ENCODE measurements at places on chromosomes 6 and 20.

GRCh38 chr20:41645372-41645771 is 27.2 kb upstream of the CHD6 start:
- DNase-seq = no peak

DNA sequence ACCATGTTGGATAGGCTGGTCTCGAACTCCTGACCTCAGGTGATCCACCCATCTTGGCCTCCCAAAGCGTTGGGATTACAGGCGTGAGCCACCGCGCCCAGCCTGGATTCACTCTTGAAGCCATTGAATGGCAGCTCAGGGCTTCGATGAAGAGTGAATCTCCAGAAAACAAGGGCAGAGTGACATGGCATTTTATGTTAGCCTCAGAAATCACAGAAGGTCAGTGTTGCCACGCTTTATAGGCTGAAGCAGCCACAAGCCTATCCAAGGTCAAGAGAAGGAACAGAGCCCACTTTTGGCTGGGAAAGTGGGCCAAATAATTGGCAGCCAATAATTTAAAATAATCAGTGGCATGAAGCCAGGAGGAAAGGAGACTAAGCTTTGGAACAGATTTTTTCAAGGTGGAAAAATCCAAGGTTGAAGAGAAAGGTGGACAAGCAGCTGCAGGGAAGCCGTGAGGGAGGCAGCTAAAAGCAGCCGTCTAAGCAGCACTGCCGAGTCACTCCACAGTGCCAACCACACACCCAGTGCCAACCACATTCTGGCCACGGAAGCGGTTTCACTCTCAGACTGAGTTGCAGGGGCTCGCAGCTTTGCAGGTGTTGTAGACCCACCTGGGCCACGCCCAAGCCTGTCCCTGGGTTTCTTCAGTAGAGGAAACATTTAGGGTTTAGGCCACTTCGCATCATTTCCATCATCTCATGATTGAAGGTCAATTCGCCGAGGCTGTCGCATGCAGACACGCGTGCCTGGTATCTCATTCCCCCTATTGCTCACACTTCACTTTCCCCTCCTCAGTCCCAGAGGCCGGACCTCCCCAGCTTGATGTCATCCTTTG is 17.4 kb upstream of the AVP start:
- peak; percentile 44 for DNase-seq

- no peak for DNase-seq
Observed at GRCh38 chr20:36400909-36401735, 95.0 kb downstream of the DLGAP4 start.

DNA sequence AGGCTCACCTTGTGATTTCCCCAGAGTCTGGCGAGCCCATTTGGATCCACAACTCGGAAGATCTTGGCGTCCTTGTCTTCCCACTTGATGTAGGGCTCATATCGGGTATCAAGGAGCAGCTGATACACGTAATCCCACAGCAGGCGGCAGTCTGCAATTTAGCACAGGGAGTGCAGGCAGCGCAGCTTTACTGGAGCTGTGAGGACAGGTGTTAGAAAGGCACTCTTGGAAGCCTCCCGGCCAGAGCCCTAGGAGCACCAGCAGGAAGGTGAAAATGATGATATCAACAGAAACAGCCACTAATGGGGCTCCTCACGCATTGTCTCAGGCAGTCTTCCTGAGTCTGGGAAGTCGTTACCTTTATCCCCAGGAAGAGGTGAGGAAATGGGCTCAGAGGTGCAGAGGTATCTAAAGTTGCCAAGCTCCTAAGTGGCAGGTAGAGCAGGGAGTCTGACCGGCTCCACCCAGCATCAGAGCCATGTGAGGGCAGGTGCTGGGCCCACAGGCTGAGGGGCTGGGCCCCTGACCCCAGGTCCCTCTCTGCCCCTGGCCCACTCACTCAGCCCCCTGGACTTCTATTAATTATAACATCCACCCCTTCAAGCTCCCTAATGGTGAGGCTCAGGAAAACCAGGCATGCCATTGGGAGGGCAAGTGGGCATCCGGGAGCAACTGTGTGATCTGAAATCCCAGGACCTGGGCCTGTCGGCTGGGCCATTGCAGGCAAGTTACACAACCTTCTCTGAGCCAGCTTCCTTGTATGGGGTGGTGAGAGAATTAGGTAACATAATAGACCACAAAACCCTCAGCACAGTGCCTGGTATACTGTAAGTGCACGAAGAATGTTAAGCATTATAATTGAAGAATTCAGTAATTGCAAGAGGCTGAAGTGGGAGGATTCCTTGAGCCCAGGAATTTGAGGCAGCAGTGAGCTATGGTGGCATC is 18.3 kb downstream of the ETV7 start:
- DNase-seq = no peak

DNA sequence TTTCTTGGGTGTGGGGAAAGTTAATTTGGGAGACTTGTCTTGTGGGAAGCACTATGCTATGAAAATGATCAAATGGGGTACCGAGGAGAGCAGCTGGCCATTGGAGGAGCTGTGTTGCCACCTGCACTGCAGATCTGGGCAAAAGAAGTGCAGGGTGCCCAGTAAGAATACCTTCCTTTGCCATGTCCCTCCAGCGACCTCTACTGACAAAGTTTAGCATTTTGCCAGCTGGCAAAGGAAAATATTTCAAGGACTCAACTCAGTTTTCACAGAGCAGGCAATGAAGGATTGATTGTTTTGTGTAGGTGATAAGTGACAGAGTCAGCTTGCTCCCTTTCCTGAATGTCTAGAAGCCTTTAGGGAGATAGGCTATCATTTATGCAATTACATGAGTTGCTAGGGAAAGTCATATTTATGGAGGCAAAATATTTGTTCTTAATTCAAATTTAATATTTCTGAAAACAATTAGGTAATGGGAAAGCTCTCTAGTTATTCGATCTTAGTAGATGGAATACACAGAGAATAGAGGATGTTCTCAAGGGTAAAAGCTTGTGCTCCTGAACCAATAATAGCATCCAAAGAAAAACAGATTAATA is 118.4 kb downstream of the FARS2 start:
- peak; percentile 8 for DNase-seq

DNA sequence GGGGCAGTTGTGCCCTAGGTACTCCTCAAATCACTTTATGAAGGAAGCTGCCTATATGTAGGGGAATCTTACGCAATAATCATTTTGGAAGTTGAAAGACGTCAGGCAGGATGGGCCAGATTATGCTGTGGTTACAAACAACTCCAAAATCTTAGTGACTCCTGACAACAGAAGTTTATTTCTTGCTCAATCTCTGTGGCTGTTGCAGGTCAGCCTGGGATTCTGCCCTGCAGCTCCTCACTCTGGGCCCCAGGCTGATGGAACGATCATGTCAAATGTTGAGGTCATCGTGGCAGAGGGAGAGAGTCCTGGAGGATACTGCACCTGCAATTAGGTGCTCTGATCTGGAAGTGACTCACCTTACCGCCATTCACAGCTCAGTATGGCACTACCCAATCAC is 88.4 kb downstream of the ZDHHC14 start:
- DNase-seq = no peak

DNA sequence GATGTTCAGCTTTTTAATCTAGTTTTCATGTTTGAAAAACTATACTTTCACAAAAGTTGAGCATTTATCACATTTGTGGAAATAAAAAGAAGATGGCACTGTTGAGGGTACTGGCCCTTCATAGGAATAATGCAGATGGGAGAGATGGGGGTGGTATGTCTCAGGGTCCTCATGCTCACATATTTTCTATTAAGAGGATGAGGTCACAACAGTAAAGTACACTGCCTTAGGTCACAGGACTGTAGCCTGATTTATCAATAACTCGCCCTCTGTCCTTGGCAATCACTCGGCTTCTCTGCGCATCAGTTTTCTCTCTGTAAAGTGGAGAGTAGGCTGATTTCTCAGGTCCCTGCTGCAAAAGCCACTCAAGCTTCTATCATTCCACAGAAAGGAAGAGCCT is 55.9 kb downstream of the PPP1R3G start:
- no peak for DNase-seq

DNA sequence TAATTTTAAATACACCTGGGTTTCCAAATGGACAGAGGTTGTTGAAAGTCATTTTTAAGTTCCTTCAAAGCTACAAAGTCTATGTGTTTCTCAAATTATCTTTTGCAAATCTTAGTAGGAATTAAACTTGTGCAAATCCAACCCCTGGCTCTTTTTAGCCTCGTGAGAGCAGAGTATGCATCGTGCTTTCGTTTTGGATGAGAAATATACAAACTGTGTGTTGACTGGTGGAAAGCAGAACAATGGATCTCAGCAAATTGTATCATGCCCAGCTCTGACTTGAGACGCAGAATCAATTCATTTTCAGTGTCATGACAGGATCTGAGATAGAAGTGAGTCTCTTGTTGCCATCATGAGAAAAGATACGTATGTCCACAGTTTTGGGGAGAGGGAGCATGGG is 542.4 kb upstream of the FLRT3 start:
- no peak for DNase-seq

GRCh38 chr6:91941838-91942237 is 1355.0 kb upstream of the MAP3K7 start:
- DNase-seq = no peak

- no peak for DNase-seq
Observed at GRCh38 chr20:1171461-1172093, 13.2 kb downstream of the TMEM74B start.

- DNase-seq = no peak
Observed at GRCh38 chr6:36492621-36493020, 49.8 kb downstream of the KCTD20 start.

DNA sequence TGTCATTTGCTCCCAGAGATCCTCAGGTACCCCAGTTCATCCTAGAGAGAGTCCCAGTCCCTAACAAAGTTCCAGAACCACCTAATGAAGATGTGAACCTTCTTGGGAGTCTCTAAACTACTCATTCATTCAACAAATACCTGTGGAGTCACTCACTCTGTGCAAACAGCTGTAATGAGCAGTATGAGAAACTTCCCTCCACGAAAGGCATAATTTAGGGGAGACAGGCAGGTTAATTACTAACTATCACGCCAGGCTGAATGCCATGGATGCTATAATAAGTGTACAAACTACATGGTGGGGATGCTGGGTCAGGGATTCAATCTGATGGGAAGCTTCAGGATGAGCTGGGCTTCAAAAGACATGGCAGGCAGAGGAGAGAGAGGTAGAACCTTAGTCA is 70.1 kb upstream of the AFDN start:
- no peak for DNase-seq

DNA sequence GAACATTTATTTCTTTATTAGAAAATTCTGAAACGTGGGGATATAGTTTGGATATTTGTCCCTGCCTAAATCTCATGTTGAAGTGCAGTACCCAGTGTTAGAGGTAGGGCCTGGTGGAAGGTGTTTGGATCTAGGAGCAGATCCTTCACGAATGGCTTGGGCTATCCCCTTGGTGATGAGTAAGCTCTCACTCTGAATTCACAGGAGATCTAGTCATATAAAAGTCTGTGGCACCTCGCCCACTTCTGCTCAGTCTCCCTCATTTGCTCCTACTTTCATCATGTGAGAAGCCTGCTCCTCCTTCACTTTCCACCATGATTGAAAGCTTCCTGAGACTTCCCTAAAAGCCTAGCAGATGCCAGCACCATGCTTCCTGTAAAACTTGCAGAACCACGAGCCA is 96.8 kb upstream of the GJE1 start:
- DNase-seq = no peak

GRCh38 chr6:42704251-42704936 is 18.0 kb downstream of the PRPH2 start:
- no peak for DNase-seq

GRCh38 chr6:75205776-75206575 is at the start of gene COL12A1:
Gene COL12A1, minus strand, starts transcription at chr6:75206053. Its CDS starts 3,261 bp downstream, at chr6:75202792.
- peak; percentile 32 for DNase-seq

DNA sequence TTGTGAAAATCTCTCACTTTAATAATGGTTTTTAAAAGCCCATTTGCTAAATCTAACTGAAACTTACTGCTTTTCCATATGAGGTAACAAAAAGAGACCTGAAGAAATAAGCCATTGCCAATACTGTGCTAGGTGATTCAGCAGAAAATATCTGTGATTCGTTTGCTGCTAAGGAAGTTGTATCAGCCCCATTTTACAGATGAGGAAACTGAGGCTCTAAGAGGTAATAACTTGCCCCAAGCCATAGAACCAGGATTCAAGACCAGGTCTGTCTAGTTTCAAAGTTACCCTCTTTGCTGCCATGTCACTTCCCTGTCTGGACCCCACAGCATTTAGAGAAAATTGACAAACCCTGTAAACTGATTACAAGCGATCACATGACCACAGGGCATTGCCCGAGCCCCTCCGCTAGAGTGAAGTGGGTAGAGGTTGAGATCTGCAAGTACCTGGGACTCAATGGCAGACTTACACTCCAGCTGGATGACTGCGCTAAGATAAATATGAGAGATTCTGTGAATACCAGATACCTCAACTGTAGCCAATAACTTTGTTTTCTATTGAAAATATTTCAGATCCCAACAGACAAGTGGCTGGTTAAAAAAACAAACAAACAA is 69.3 kb downstream of the TNFRSF21 start:
- no peak for DNase-seq

GRCh38 chr20:51543422-51543788 is 886 bp upstream of the NFATC2 start:
- DNase-seq = no peak

GRCh38 chr6:154403788-154404187 is 47.2 kb upstream of the IPCEF1 start:
- DNase-seq = no peak

DNA sequence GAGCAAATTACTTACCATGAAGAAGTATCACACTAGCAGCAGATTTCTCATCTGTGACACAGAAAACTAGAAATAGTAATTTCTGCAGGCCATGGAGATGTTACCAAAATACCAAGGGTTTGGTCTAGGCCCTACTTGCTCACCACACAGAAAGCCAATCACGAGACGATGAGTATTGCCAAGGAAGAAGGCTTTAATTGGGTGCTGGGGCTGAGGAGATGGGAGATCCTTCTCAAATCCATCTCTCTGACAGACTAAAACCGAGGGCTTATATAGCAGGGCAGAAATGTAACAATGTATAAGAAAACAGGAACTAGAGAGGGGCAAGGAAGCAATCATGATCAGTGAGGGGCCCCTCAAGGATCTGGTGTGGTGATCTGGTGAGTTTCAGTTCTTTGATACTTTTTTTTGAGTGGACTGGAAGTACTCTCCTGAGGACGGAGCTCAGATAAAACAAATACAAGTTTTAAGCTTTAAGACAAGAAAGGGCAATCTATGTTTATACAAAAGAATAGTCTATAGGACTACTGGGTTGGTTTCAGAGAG is 40.9 kb downstream of the RNF182 start:
- DNase-seq = no peak

DNA sequence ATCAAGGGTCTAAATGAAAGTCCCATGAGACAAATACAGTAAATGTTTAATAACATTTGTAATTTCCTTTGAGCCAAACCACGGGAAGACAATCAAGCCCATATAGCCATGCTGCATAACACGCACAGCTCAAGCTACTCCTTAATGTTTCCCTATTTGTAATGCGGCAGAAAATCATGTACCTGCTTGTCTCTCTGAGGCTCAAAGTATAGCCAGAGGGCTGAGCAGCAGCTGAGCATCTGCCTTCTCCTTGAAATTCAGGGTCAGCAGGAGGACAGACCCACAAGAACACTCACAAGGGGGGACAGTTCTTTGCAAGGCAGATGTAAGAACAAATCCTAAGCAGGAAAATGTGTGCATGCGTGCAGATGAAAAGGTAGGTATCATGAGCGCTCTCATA is 45.8 kb upstream of the JARID2 start:
- no peak for DNase-seq
